ENCODE measurements at places on chromosomes 12 and 14. TPM values are rescaled to one million over a fixed set of nuclear protein-coding genes. Genes with fewer than 3 reads are reported as not detected.

TEX22 gene
- total RNA-seq, result 1.7 TPM

TMEM52B gene
- total RNA-seq, result 2.0 TPM

SLC6A12 gene
- total RNA-seq, result 3.4 TPM

DHRS4 gene
- 36.5 TPM for total RNA-seq
